Left lobe of liver (tissue), 2 donors: ENCODE measurements at places on chromosomes 7 and 10. TPM values are rescaled to one million over a fixed set of nuclear protein-coding genes. Genes with fewer than 3 reads are reported as not detected.

GRCh38 chr7:50652400-50653125, 87.4 kb upstream of the DDC start:
- no peak for DNase-seq

DNA sequence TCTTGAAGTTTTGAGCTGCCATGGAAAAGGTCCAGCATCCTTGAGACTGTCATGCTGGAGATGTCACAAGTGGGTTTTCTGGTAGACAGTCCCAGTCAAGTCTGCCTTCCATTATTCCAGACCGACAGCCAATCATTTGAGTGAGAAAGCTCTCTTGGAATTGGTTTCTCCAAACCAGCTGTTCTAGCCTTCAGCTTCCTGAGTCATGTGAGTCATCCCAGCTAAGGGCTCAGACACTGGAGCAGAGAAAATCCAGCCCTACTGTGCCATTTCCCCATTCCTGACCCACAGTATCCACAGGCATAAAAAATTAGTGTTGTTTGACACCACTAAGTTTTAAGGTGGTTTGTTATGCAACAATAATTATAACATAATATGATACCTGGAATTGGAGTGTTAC, 219.0 kb downstream of the ADRA2A start:
- DNase-seq = no peak

DNA sequence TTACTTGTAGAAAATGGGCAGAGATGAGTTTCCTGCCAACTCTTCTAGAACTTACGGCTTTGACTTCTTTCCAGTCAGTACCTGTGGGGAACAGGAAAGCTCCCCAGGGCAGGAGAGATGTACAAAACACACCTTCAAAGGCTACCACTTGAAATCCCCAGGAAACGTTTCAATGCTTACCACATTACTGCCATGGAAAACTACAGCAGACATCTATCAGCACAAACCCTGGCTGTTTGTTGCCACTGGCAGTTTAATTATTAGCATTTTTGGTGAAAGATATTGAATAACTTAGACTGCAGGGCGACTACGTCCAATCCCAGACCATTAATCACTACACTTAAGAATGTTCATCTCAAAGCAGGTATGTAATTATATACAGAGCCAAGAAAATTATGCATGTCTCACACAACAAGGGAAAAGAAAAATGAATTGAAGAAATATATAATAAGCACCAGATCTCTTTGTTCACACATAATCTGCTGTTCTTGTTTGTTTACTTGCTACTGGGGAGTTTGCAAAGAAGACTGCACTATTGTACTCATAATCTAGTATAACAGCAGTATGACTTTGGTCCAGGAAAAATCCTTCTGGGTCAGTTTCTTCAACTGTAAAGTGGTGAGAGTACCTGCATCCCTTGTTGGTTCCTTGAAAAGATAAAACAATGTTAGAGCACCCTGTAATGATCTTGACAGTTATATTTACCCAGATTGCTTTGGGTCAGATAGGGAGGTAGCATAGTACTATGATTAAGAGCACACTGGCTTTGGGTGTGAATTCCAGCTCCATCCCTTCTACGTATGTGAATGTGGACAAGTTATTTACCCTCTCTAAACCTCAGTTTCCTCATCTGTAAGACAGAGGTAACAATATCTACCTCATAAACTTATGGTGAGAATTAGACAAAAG, 138.3 kb downstream of the DOCK4 start:
- DNase-seq = no peak

- DNase-seq = peak; percentile 64
These were observed 255.4 kb downstream of the ARHGAP21 start for GRCh38 chr10:24468281-24468751.

DNA sequence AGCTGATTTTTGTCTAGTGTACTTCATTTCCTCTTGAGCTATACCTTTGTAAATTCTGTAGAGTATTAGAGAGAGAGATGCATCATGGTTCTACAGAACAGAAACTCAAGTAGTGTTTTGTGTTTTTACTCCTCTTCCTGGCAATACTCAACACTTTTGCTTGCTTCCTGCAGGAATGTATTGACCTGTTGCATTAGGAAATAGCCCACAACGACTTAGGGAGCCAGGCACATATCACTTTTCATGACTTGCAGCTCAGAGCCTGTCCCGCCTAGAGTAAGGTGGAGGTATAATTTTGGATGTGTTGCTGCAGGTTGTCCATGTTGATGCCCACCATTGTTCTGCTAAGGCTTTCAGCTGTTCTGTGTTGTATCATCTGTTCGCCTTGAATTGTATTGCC, 216.3 kb downstream of the SDK1 start:
- no peak for DNase-seq

DNA sequence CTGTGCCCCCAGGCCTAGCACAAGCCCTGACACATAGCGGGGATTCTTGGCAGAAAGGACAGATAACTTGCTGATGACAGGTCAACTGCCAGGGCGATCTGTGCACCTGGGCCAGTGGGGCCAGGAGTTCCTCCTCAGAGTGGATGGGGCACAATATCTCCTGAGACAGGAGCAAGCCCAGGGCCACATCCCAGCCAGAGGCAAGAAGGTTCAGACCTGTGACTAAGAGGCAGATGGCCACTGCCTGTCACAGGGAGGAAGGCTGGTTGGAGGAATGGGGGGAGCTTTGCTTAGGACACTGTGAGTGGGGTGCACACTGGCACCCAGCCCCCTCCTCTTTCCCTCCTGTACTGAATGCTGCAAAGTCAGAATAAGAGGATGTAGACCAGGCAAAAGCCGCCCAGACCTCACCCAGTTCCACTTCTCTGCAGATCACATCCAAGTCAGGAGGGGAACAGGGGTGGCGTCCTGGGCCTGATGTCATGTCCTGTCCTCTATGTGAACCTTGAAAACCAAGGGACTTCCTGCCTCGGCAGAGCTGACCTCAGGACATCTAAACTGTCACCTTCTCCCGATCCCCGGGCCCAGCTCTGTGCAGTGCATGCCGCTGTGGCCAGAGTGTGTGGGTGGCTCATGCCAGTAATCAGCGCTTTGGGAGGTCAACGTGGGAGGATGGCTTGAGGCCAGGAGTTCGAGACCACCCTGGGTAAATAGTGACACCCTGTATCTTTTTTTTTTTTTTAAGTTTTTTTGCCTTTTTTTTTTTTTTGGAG, 1.3 kb downstream of the GUSB start:
- DNase-seq = peak; percentile 68

- no peak for DNase-seq
These were observed 197.6 kb downstream of the RELN start for GRCh38 chr7:103791894-103792293.

NRG3 gene
- total RNA-seq = 1.1 TPM

DNA sequence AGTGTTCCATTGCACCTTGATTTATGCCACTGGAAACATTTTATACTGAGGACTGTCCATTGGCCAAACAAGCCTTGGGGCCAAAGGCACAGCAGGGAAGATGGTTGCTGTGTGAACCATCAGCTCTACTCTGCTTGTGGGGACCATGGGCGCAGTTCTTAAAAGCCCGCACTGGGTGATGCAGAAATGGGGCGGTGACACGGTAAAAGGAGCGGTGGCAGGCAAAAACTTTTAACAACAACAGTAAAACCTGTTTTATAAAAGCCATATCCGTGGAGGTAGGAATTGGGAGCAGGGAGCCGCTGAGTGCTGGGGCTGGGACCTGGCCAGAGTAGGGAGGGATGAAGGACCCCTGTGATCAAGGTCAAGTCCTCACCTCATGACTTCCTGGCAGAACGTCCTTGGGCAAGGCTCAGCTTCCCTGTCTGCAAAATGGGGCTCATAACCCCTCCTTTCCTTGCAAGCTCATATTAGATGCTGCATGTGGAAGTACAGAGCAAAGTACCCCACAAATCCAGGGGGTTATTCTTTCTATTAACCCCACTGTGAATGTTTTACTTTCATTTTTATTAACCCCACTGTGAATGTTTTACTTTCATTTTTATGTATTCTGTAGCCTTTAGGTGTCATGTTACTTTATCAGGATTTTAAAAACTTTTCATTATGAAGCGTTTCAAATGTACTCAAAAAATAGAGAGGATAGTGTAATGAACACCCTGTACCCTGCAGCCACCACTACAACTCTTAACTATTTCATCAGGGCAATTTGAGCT, 78.3 kb downstream of the GRK5 start:
- DNase-seq = no peak

DNA sequence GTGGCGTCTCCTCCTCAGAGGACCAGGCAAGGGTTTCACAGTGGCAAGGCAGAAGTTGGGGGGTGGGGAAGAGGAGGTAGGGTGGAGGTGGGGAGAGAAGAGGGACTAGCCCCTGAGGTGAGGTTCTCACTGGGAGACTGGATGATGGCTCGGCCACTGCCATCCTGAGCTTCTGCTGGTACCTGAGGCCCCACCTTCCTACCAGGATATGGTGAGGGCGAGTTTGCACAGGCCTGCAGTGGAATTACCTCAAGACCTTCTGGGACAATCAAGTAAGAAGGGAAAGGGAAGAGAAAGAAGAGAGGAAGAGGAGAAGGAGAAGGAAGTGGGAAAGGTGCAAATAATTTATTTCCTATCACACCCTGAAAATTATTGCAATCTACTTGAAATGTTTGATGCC, 111.8 kb upstream of the GDF10 start:
- no peak for DNase-seq

ASB10 gene
- total RNA-seq = not detected

GRCh38 chr7:102891693-102892261, 21.0 kb upstream of the LRRC17 start:
- no peak for DNase-seq

GRCh38 chr7:41170466-41170865, 532.4 kb downstream of the INHBA start:
- no peak for DNase-seq

DNA sequence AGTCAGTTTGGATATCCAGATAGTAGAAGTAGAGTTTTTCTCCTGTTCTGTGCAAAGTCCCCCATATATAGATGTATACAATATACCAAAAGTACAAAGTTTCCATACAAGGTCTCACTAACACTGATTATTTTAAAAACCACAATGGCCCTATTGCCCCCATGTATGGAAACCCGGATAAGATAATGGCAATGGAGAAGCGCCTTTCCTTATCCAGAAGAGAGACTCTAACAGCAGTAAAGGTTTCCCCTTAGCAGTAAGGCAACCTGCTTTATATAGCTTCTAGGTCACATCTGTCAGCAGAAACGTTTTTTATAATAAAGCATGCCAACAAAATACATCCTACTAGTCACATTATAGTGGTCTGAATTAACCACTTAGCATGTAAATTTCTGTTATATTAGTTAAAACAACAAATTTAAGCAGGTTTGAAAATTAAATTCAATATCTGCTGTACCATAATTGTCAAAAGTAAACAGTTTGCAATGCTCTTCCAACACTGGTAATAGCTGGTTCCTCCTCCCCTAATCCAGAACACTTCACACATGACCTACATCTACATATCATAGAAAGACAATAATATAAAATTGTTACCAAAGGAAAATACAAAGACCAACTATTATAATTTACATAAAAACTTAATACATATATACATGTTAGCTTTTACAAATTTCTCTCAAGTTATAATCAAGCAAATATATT, 22.4 kb downstream of the USP6NL start:
- no peak for DNase-seq
